ENCODE measurements at places on chromosomes 5 and 9.

GRCh38 chr9:26904070-26904469 is 11.5 kb upstream of the CAAP1 start:
- no peak for DNase-seq

DNA sequence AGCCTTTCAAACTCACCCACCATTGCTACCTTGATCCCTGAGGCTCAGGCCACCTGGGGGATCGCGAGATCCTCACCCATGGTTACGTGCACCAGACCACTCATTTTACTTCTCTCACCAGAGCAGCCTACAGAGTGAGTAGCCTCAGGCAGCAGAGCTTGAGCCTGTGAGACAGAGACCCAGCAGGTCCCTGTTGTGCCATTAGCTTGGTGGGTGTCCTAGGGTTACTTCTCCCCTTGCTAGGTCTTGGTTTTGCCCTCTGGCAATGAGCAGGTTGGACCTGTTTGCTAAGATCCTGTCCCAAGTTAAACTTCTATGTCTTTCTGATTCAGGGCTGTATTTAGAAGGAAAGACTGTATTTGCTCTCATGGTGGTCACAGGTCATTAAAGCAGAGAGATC is 21.8 kb downstream of the WHRN start:
- DNase-seq, result no peak

DNA sequence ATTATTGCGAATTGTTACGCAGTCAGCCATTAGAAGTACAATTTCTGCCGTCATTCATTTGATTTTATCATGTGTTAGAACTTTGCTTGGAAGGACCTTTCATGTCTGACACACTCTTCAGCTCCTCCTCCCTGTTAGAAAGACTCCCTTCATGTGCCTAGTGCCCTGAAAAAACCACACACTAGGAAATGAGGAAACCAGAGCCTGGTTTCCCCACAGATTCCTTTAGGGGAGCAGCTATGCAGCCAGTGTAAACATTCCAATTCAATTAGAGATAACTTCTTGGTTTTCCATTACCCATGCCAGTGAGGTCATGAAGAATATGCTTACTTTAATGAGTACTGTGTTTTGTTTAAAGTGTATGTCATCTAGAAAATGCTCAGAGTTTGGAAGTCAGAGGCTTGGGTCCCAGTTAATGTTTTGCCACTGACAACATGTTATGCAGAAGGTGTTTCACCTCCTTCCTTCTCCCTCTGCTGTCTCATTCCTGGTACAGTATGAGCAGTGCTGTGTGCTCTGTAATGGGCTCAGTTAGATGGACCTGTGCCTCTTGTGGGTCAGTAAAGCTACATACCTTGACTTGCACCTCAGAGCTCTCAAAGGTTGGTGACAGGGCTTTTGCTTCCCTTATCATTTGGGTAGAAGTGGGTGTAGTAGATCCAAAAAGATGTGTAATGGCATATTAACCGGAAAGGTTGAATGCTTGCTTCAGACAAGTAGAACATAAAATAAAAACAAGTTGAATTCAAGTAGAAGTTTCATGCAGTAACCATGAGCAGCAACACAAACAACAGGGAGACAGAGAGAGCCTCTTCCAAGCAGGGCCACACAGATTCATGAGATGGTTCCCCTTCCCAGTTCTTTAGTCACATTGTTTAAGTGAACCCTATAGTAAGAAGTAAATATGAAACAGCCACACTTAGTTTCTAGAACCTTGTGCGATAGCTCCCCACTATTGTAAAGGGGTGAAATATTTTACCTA is 52.6 kb upstream of the TNFAIP8 start:
- no peak for DNase-seq

GRCh38 chr9:77806741-77807140 is 158.6 kb upstream of the GNA14 start:
- DNase-seq, result no peak

- no peak for DNase-seq
These were observed 28.2 kb upstream of the SMAD5 start for GRCh38 chr5:136104306-136104965.

Data from stimulated activated CD4-positive, alpha-beta T cell treated with anti-CD3 and anti-CD28 coated beads, Interleukin-12 subunit alpha, Interleukin-12 subunit beta, amount 100 ng/mL, for 48 hours (primary cell).